Immature natural killer cell (primary cell): ENCODE measurements at places on chromosomes 3 and 15. TPM values are rescaled to one million over a fixed set of nuclear protein-coding genes. Genes with fewer than 3 reads are reported as not detected.

GRCh38 chr15:69603369-69604071, 150.9 kb downstream of the RPLP1 start:
- peaks cover 10% of the 10 kb centered on the region for H3K27me3 ChIP-seq
- H3K4me3 ChIP-seq = no peak overlapping the region
- peaks cover 12% of the 10 kb centered on the region for H3K4me1 ChIP-seq
- DNase-seq = no peak
- H3K27ac ChIP-seq = no peak overlapping the region
- no peaks in the 10 kb centered on the region for H3K36me3 ChIP-seq

- H3K36me3 ChIP-seq = peaks cover 12% of the 10 kb centered on the region
- no peak overlapping the region for H3K27ac ChIP-seq
- DNase-seq = no peak
- H3K4me1 ChIP-seq = peaks cover 25% of the 10 kb centered on the region
Measured at GRCh38 chr15:96359616-96360521, 29.4 kb downstream of the NR2F2 start.

GRCh38 chr3:41836360-41837134, 125.4 kb downstream of the ULK4 start:
- peaks cover 13% of the 10 kb centered on the region for H3K36me3 ChIP-seq
- H3K27ac ChIP-seq = no peak overlapping the region
- H3K4me1 ChIP-seq = no peaks in the 10 kb centered on the region
- DNase-seq = no peak
- no peak overlapping the region for H3K4me3 ChIP-seq

DNA sequence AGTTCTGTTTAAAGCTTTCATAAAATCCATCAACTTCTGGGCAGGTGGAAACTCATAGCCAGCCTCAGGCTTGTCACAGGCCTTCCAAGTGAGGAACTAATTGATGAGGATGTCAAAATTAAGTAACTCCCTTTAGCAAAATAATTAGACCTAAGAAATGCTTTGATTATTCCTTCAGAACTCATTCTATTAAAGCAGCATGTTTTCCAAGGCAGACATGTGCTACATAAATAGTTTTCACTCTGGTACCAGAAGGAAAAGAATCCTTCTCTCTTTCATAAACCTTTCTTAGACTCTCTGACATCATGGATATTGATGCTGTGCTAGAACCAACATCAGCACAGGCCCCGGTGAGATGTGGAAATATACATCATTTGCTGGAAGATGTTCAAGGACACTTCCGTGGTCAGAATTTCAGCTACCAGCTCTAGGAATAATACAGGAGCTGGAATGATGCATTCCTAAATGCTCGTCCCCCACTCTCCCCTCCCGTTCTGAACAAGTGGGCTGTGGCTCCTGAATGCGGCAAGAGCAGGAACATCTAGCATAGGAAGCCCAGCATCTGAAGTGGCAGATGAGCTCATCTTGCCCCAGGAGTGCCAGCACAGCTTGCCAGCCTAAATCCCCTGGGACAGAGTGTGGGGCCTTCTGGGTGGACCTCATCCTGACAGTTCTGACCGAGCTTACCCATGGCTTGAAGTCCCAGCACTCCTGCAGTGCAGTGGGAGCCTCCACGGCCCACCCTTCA, 82.4 kb downstream of the WWTR1 start:
- no peak for DNase-seq
- H3K4me1 ChIP-seq = peaks cover 9% of the 10 kb centered on the region
- no peaks in the 10 kb centered on the region for H3K27me3 ChIP-seq
- H3K4me3 ChIP-seq = no peak overlapping the region
- H3K27ac ChIP-seq = no peak overlapping the region

GRCh38 chr15:60070838-60071493, 66.9 kb downstream of the FOXB1 start:
- DNase-seq = no peak
- no peak overlapping the region for H3K27ac ChIP-seq
- no peaks in the 10 kb centered on the region for H3K36me3 ChIP-seq
- no peaks in the 10 kb centered on the region for H3K4me1 ChIP-seq
- H3K4me3 ChIP-seq = no peak overlapping the region

DNA sequence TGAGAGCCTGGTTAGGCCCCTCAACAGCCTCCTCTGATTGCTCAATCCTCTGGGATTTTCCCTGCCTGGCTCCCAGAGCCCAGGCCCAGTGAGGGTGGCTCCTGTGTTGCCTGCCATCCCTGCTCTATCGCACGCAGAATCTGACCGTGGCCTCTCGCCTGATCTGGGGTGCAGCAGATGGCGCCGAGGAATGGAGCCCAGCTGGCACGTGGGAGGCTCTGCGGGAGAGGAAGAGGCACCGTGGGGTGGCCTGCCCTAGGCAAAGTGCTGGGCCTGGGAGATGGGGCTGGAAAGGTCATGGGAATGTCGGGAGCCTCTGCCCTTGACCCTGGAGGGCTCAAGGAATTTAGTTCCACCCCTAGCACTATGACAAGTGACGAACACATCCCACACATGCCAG, 10.3 kb downstream of the SV2B start:
- no peak overlapping the region for H3K27ac ChIP-seq
- H3K4me3 ChIP-seq = no peak overlapping the region
- H3K4me1 ChIP-seq = no peaks in the 10 kb centered on the region
- no peaks in the 10 kb centered on the region for H3K36me3 ChIP-seq
- DNase-seq = no peak

GRCh38 chr3:175208326-175208725, 349.2 kb downstream of the NAALADL2 start:
- no peaks in the 10 kb centered on the region for H3K4me1 ChIP-seq
- no peak overlapping the region for H3K4me3 ChIP-seq
- H3K27ac ChIP-seq = no peak overlapping the region
- no peaks in the 10 kb centered on the region for H3K36me3 ChIP-seq
- no peaks in the 10 kb centered on the region for H3K27me3 ChIP-seq
- DNase-seq = no peak

DNA sequence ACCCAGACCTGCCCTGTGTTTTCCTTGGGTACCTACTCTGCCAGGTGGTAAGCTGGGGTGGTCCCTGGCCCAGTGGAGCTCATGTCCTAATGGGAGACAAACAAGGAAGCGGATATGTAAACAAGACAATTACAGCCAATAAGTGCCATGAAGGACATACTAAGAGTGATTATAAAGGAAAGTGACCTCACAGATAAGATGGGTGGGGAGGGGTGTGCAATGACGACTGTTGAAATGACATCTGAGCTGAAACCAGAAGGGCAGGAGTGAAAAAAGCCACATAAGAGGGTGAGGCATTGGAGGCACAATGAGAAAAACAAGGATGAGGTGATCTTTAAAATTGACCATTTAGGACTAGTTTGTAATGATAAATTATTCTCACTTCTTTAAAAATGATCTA, 336.2 kb upstream of the IL12A start:
- H3K36me3 ChIP-seq = no peaks in the 10 kb centered on the region
- H3K4me1 ChIP-seq = no peaks in the 10 kb centered on the region
- no peak overlapping the region for H3K27ac ChIP-seq
- no peak overlapping the region for H3K4me3 ChIP-seq

GRCh38 chr15:38600236-38600635, 35.6 kb upstream of the RASGRP1 start:
- no peaks in the 10 kb centered on the region for H3K36me3 ChIP-seq
- H3K4me1 ChIP-seq = no peaks in the 10 kb centered on the region
- no peak overlapping the region for H3K27ac ChIP-seq
- H3K27me3 ChIP-seq = peaks cover 5% of the 10 kb centered on the region
- no peak for DNase-seq
- H3K4me3 ChIP-seq = no peak overlapping the region

- H3K27ac ChIP-seq = no peak overlapping the region
- H3K27me3 ChIP-seq = no peaks in the 10 kb centered on the region
- no peak overlapping the region for H3K4me3 ChIP-seq
- H3K36me3 ChIP-seq = no peaks in the 10 kb centered on the region
- no peak for DNase-seq
Measured at GRCh38 chr3:15903759-15904720, 106.3 kb upstream of the ANKRD28 start.

DNA sequence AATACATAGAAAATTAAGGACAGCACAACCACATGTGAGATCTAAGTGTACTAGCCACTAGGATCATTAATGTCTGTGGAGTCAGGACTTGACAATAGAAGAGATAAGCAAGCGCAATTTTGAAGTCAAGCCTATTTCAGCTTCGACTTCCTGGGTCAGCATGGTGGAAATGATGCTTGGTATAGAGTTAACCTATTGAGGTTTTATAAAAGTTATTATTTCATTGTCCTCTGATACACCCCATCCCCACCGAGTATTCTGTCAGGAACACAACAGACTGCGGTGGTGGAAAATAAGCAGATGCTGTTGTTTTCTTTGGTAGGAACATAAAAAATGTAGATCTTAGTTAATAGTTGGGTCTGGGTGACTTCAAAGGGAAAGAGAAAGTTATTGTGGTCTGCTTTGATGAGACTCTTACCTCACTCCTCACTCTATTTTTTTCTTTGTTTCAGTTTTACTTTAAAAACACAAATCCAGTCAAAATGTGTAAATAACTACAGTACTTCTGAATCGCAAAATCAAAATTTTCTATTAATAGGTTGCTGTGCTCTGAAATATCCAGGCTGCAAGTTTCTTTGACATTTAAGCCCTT, 82.1 kb downstream of the IL5RA start:
- peak overlapping the region; percentile 51 for H3K4me3 ChIP-seq
- H3K4me1 ChIP-seq = peaks cover 21% of the 10 kb centered on the region
- peak overlapping the region; percentile 27 for H3K27ac ChIP-seq
- no peaks in the 10 kb centered on the region for H3K36me3 ChIP-seq
- peaks cover 7% of the 10 kb centered on the region for H3K27me3 ChIP-seq

GRCh38 chr3:125152951-125153350, 59.6 kb downstream of the SLC12A8 start:
- H3K36me3 ChIP-seq = no peaks in the 10 kb centered on the region
- peaks cover 55% of the 10 kb centered on the region for H3K4me1 ChIP-seq
- no peak for DNase-seq
- H3K4me3 ChIP-seq = no peak overlapping the region
- no peak overlapping the region for H3K27ac ChIP-seq

GRCh38 chr3:75951941-75952340, 166.6 kb upstream of the ZNF717 start:
- H3K36me3 ChIP-seq = no peaks in the 10 kb centered on the region
- no peaks in the 10 kb centered on the region for H3K4me1 ChIP-seq
- H3K4me3 ChIP-seq = no peak overlapping the region
- DNase-seq = no peak

GRCh38 chr3:133362539-133362938, 37.3 kb upstream of the BFSP2 start:
- H3K4me1 ChIP-seq = no peaks in the 10 kb centered on the region
- no peak overlapping the region for H3K4me3 ChIP-seq
- DNase-seq = no peak
- H3K36me3 ChIP-seq = no peaks in the 10 kb centered on the region

- no peaks in the 10 kb centered on the region for H3K4me1 ChIP-seq
- DNase-seq = no peak
- H3K4me3 ChIP-seq = no peak overlapping the region
Measured at GRCh38 chr15:86556396-86557017, 476.8 kb downstream of the AGBL1 start.

DNA sequence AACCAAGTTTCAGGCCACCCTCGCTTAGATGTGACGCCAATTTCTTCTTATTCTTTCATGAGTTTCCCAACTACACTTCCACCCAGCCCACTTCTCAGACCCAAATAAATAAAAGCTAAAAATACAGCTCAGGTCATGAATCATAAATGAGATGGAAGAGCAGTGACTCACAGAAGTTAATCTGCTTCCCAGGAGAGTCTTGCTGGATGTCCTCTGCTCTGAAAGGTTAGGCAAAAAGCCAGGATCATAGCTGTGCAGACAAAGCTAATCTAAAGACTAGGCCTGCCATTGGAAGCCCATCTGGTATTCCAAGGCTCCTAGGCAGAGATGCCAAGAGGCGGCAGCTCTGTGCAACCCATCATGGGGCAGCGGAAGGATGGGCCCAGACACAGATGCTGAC, 24.1 kb downstream of the SHC4 start:
- H3K4me3 ChIP-seq = no peak overlapping the region
- H3K27ac ChIP-seq = no peak overlapping the region
- no peaks in the 10 kb centered on the region for H3K4me1 ChIP-seq
- peaks cover 1% of the 10 kb centered on the region for H3K27me3 ChIP-seq
- H3K36me3 ChIP-seq = no peaks in the 10 kb centered on the region

DNA sequence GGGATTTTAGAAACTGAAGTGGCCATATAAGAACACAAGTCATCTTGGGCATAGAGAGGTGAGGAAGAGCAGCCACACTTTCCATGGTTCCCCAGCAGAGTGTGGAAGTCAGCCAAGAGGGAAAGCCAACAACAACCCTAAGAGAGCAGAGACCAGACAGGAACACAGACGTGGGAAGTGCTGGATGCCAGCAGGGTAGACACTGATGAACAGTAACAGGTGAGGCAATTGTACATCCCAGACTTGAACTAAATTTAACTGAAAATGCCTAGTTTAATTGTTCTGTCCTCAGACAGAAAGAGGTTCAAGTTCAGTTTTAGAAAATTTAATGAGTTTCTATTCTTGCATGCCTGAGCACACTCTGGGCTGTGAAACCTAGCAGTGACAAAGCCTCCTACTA, 212.1 kb downstream of the ATP8B4 start:
- peaks cover 35% of the 10 kb centered on the region for H3K36me3 ChIP-seq
- H3K27ac ChIP-seq = peak overlapping the region; percentile 24
- no peak overlapping the region for H3K4me3 ChIP-seq
- H3K4me1 ChIP-seq = peaks cover 7% of the 10 kb centered on the region
- no peaks in the 10 kb centered on the region for H3K27me3 ChIP-seq
- DNase-seq = no peak

DNA sequence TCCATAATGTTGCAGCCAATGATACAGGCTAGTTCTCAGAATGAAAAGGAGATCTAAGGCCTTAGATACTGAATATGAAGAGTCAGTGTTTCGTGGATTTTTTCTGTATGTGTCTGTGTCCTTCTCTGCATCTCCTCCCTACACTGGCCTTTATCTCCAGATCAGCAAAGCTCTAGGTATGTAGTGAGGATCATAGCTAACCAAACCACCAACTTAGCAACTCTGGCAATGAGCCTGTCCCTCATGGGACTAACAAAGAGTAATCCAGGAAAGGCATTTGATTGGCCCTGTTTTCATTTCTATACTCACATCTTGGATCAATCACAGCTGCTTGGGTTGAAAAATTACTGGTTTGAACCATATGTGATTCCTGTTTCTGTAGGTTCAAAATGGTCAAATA, 18.6 kb upstream of the CNTN3 start:
- no peak for DNase-seq
- H3K4me3 ChIP-seq = no peak overlapping the region
- H3K27ac ChIP-seq = no peak overlapping the region
- no peaks in the 10 kb centered on the region for H3K4me1 ChIP-seq

- H3K36me3 ChIP-seq = no peaks in the 10 kb centered on the region
- H3K4me1 ChIP-seq = peaks cover 72% of the 10 kb centered on the region
- no peak for DNase-seq
Measured at GRCh38 chr3:106231086-106231485, 362.3 kb upstream of the CBLB start.

The CIP2A gene
- polyA plus RNA-seq = not detected

The UMPS gene
- 10.6 TPM for polyA plus RNA-seq

The MKRN3 gene
- polyA plus RNA-seq = not detected

The RBPMS2 gene
- polyA plus RNA-seq = 2.9 TPM

The A4GNT gene
- not detected for polyA plus RNA-seq

The NRG4 gene
- not detected for polyA plus RNA-seq

The ZNF80 gene
- 2.0 TPM for polyA plus RNA-seq

The NOX5 gene
- not detected for polyA plus RNA-seq

The P2RY12 gene
- 0.17 TPM for polyA plus RNA-seq

The TNFSF10 gene
- polyA plus RNA-seq = 49.7 TPM
